NCI-H1105 (cell line): ENCODE measurements at places on chromosomes 12 and 14.

GRCh38 chr14:85281921-85282320 lies 248.0 kb upstream of the FLRT2 start:
- DNase-seq = no peak

DNA sequence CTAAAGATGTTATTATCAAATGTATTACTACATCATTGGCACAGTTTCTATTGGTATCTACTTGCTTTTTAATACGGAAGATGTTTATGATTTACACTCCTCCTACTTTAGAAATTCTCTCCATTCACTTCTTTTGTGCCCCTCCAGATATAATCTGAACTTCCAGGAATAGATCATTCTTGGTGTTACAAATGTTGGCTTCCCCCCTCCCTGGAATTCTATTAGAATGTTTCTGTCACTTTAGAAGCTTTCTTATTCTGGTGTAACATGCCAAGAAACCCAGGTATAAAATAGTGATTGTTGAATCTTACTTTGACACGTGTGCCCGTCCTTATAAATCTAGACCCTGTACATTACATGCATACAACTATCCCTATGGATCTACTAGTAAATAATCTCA lies 1.2 kb upstream of the WDR20 start:
- no peak for DNase-seq

- no peak for DNase-seq
Measured at GRCh38 chr12:18139254-18139653, 49.3 kb upstream of the RERGL start.

GRCh38 chr14:71714225-71714624 lies 218.0 kb upstream of the RGS6 start:
- DNase-seq = no peak

- no peak for DNase-seq
Measured at GRCh38 chr14:23801766-23802165, 151.8 kb upstream of the DHRS4 start.

GRCh38 chr12:49636979-49637755 lies 13.8 kb downstream of the PRPF40B start:
- DNase-seq = no peak

DNA sequence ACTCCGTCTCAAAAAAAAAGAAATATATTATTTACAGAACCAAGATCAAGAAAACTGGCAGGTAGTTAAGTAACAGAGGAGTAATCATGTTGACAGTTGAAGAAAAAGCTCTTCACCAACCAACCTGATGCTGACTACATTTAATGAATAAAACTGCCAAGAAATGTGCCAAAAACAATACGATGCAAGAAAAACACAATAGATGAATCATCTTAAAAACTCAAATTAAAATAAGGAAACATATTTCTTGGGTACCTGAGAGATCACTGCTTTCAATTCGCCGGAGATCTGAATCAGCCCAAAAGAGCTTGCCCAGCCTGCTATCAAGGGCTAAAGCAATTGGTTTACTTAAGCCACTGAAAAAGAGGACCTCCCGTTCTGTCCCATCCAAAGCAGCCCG lies 76.4 kb downstream of the BCL2L14 start:
- no peak for DNase-seq

DNA sequence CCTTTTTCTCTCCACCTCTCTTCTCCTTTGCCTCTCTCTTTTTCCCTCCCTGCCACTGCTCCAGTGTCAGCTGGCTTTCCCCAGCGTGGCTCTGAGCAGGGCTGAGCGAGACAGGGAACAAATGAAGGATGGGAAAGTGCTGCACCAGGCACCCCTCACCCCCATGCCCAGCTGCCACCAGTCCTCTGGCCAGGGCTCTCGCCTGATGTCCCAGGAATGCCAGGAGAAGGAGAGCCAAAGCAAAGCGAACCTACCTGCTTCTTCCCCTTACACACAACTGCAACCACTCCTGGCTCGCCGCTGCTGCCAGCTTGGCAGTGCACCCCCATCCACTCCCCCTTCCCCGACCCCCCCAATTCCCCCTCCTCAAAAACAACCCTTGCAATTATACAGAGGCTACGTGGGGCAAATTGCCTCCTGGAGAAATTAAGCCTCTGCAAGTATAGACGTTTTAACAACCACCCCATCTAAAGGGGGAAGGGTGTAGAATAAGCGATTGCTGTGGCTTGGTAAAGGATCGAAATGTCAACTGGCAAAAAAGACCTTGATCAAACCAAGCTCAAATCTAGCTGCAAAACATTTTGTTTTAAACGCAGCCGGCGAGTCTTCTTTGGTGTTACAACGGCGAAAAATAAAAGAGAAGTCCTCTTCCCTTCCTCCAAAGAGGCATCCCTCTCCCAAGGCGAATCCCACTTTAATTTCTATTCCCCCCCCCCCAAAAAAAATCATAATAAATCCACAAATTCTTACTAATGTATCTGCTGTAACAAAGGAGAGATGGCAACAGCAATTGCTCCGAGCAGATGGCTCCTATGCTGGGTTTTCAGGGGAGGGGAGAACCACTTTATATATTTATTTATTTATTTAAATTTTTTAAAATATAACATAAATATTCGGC lies 2.9 kb downstream of the BCL11B start:
- peak; percentile 26 for DNase-seq

DNA sequence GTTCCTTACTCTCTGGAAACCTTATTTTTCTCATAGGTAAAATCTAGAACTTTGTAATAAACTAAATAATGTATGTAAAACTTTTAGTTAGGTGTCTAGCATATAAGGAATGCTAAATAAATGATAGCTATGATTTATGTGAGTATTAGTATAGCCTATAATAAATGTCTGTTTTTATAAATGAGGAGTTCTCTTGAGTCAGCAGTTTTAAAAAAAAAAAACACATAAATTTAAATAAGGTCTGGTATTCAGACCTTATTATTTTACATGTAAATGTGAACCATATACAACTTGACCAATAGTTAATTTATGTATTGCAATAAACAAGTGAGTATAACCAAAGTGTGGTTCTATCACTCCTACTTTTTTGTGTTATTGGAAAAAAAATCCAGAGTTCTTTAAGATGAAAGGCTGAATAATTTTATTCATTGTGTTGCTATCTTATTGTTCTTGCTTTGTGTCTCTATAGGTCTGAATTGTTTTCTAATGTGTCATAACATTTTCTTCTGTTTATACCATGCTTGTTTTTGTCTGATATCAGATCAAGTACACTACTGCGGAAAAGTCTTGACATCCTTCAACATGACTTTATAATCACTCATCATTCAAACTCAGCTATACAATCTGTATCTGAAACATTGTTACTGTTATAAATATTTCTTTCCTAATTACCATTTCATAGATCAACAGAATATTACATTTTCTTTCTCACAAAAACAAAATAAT lies 115.7 kb downstream of the RASSF9 start:
- no peak for DNase-seq

GRCh38 chr14:102986810-102987579 lies 64.5 kb downstream of the AMN start:
- no peak for DNase-seq
